ENCODE measurements at places on chromosomes 1 and 21.
A peak's percentile ranks its signal among the peaks of the same experiment; 100 is the strongest.

- DNase-seq = no peak
Measured at GRCh38 chr1:32647308-32648134, 2.8 kb downstream of the ZBTB8OS start.

DNA sequence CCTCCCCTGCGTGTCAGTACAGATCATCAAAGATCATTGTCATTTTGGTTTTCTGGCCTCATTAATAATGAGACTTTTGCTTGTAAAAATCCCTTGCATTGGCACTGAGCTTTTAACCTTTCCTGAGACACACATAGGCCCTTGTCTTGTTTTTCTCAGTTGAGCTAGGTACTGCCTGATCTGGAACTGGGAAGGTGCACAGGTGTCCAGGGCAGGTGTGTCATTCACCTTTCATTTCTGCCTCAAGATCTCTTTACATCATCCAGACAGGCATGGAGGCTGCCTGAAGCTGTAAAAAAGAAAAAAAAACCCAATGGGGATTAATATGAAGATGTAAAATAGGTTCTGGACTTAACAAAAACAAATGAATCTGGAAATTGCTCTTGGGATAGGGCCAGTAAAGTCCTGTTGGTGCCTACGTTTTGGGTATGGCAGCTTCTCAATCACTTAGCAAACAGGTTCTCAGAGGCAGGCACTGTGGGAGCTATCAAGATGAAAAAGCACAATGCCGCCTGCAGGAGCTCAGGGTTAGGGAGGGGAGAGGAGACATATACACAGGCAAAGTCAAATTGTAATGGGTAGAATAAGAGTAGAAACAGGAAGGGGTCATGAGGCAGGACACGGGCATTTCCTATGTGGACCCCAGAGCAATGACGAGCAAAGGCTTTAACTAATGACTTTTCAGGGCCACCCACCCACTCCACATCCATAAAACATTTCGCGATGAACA, 1.0 kb upstream of the KCNC4 start:
- no peak for DNase-seq

DNA sequence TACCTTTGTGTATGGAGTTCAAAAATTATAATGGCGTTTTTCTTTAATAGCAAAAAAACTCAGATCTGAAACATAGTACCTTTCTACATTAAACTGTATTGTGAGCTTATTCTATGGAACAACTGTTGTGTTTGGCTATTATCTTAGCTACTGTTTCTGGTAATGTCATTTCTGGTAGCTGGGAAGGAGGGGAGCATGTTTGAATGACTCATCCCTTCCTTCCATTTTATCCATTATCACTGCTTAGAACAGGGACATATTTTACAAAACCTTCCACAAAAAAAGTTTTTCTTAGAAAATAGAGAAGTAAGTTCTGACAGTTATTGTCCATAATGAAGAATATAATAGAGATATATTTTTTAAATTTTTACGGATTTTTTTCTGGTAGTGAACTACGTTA, 128.3 kb downstream of the NRDC start:
- no peak for DNase-seq

DNA sequence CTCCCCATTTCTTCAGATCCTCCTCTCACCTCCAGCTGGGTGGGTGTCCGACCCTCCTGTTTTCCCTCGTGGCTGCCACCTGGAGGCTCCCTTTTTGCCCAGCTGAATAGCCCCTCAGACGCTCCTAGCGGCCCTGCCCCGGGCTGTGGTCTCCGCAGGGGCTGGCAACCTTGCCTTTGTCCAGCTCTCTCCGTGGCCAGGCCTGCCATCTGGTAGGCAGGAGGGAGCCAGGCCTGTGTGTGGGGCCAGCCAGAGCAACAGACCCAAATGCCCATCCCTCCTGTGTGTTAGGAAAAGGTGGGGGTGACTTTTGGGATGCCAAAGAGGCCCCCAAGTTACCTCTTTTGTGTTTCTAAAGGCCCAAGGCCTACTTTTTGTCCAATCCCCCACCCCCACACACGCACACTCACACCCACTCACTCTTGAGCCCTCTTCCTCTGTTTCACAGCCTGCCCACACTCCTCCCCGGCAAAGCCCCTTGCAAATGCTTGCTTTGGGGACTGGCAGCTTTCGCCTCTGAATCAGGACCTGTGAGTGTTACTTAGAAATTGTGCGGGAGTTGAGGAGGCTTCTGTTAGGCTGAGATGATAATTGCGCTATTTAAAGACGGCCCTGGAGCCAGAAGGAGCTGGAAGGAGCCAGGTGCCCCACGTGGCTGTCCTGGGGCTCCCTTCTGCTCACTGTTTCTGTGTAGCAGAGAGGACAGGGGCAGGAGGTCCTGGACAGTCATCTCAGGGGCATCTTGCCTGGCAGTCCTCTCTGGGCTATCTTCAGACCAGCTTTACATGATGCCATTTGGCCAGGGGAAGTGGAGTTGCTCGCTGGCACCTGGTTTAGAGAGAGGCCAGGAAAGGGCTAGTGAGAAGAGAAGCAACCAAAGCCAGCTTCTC, 9.1 kb downstream of the PPFIA4 start:
- no peak for DNase-seq

GRCh38 chr21:41878831-41879189, 334 bp downstream of the PRDM15 start:
- peak; percentile 60 for DNase-seq

DNA sequence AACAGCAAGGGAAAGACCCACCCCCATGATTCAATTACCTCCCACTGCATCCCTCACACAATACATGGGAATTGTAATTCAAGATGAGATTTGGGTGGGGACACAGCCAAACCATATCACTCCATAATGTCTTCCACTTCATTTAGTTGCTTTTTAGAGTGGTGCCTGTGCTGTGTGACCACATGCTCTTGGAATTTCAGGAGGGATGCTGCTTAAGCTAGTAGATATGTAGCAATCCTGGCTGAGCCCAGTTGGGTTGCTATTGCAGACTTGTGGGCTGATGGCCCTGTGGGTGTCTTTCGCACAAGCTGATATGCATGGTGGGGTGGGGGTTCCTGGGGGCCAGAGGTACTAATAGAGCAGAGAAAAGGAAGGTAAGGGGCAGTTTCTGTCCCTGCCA, 160.4 kb upstream of the SYT6 start:
- no peak for DNase-seq

GRCh38 chr1:27418326-27419185, 26.1 kb downstream of the GPR3 start:
- DNase-seq = peak; percentile 72

GRCh38 chr1:38852780-38853179, 6.8 kb downstream of the RRAGC start:
- no peak for DNase-seq

Data from forelimb muscle (tissue), 1 donor.